ENCODE measurements at places on chromosomes 13 and 19. TPM values are rescaled to one million over a fixed set of nuclear protein-coding genes. Genes with fewer than 3 reads are reported as not detected.

DNA sequence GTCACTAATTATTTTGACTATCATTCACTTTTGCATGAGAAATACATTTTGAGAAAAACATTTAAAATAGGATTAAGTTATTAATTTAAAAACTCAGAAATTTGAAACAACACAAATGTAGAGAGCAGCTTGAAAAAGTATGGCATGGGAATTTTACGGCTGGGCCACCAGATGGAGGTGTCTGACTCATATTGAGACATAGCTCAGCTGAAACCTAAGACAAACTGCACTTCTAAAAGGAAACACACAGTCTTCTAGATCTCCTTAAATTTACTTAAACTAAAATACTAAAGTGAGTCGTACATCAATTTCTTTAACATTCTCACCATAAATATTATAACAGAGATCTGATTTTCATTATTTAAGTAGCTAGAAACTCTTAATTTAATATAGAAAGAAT is 41.9 kb upstream of the POSTN start:
- no peak for DNase-seq
- no peaks in the 10 kb centered on the region for H3K27me3 ChIP-seq
- no peak overlapping the region for H3K27ac ChIP-seq
- H3K4me3 ChIP-seq = no peak overlapping the region

- H3K27me3 ChIP-seq = peaks cover 4% of the 10 kb centered on the region
- H3K4me1 ChIP-seq = no peaks in the 10 kb centered on the region
- H3K36me3 ChIP-seq = no peaks in the 10 kb centered on the region
Measured at GRCh38 chr13:71858647-71859046, 8.4 kb downstream of the DACH1 start.

CRLF1 gene
- not detected for total RNA-seq

EDDM13 gene
- total RNA-seq = not detected

TSHZ3 gene
- total RNA-seq = 2.5 TPM

- peak within 1 kb of the TSS; percentile 82 for H3K4me3 ChIP-seq
- H3K4me1 ChIP-seq = peaks cover 73% of the 10 kb centered on the region
- no peaks in the 10 kb centered on the region for H3K27me3 ChIP-seq
- DNase-seq = peak; percentile 53
- peaks cover 10% of the 10 kb centered on the region for H3K36me3 ChIP-seq
Measured at GRCh38 chr19:58558066-58558622, at the start of gene UBE2M. Gene UBE2M (minus strand): TSS chr19:58558611. CDS start chr19:58558381, 230 bp downstream.

ZNF583 gene
- total RNA-seq = 2.2 TPM

RAB3A gene
- total RNA-seq = 5.1 TPM

- no peaks in the 10 kb centered on the region for H3K36me3 ChIP-seq
- H3K27ac ChIP-seq = no peak overlapping the region
- peaks cover 13% of the 10 kb centered on the region for H3K27me3 ChIP-seq
- H3K4me3 ChIP-seq = no peak overlapping the region
- H3K4me1 ChIP-seq = peaks cover 22% of the 10 kb centered on the region
Measured at GRCh38 chr19:30222428-30222873, 149.7 kb upstream of the ZNF536 start.

DNA sequence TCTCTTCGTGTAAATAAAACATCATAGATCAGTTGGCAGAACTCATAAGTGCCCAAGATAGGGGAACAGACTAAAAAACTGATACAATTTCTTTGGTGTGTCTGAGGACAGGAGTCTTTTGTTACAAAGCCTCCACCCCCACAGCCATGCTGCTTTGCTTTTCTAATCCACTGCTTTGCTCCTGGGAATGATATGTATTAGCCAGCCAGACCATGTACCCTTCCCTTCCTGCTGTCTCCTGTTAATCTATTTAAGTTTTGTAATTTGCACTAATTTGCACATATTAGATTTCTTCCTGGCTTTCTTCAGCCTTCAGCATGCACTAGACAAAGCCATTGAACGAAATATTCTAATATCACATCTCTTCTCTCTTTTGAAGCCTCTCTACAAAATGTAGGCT is 130.5 kb downstream of the MAB21L1 start:
- no peaks in the 10 kb centered on the region for H3K36me3 ChIP-seq
- no peak overlapping the region for H3K27ac ChIP-seq
- no peaks in the 10 kb centered on the region for H3K4me1 ChIP-seq
- no peak for DNase-seq
- no peaks in the 10 kb centered on the region for H3K27me3 ChIP-seq

ZNF491 gene
- total RNA-seq = 0.62 TPM

DNA sequence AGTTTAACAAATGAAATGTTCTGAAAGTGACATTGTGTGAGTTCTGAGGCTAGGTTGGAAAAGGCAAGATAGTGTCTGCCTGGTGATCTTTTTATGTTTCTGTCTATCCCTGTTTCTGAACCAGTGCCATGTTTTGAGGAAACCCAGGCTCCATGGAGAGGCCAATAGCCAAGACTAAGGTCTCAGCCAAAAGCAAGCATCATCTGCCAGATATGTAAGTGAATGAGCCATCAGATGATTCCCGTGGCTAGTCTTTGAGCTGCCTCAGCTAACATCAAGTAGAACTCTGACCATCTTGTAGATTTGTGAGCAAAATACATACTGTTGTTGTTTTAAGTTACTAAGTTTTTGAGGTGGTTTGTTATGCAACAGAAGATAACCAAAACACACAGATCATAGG is 19.6 kb upstream of the CCNA1 start:
- no peak overlapping the region for H3K27ac ChIP-seq
- peaks cover 3% of the 10 kb centered on the region for H3K27me3 ChIP-seq
- H3K4me1 ChIP-seq = no peaks in the 10 kb centered on the region
- DNase-seq = no peak

EID2 gene
- 13.1 TPM for total RNA-seq

GRCh38 chr19:12983542-12984142 is 11.6 kb upstream of the NFIX start:
- H3K4me1 ChIP-seq = peaks cover 12% of the 10 kb centered on the region
- no peak overlapping the region for H3K27ac ChIP-seq
- no peak overlapping the region for H3K4me3 ChIP-seq
- peaks cover 1% of the 10 kb centered on the region for H3K27me3 ChIP-seq

ADGRE2 gene
- 2.1 TPM for total RNA-seq

CLEC4G gene
- total RNA-seq = not detected

- no peaks in the 10 kb centered on the region for H3K27me3 ChIP-seq
- no peak overlapping the region for H3K27ac ChIP-seq
- no peak for DNase-seq
- H3K4me3 ChIP-seq = no peak overlapping the region
- H3K4me1 ChIP-seq = no peaks in the 10 kb centered on the region
Measured at GRCh38 chr13:110388108-110388943, 81.2 kb downstream of the COL4A2 start.

PLPP2 gene
- total RNA-seq = 0.12 TPM

IRS2 gene
- 86.7 TPM for total RNA-seq

DNA sequence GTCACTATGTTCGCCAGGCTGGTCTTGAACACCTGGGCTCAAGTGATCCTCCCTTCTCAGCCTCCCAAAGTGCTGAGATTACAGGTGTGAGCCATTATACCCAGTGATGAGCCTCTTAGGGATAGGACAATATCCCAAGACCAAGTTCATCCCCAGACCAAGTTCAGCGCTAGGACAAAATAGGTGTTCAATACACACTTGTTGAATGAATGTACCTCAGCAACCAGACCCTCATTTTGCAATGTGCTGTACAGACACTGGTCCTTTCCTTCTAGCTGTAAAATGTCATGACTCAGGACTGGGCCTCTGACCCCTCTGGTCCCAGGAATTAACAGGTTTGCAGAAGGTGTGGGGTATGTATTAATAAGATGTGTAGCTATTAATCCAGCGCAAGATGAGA is 246.0 kb downstream of the TSHZ3 start:
- no peaks in the 10 kb centered on the region for H3K27me3 ChIP-seq
- H3K27ac ChIP-seq = no peak overlapping the region
- no peak overlapping the region for H3K4me3 ChIP-seq
- H3K4me1 ChIP-seq = no peaks in the 10 kb centered on the region

DNA sequence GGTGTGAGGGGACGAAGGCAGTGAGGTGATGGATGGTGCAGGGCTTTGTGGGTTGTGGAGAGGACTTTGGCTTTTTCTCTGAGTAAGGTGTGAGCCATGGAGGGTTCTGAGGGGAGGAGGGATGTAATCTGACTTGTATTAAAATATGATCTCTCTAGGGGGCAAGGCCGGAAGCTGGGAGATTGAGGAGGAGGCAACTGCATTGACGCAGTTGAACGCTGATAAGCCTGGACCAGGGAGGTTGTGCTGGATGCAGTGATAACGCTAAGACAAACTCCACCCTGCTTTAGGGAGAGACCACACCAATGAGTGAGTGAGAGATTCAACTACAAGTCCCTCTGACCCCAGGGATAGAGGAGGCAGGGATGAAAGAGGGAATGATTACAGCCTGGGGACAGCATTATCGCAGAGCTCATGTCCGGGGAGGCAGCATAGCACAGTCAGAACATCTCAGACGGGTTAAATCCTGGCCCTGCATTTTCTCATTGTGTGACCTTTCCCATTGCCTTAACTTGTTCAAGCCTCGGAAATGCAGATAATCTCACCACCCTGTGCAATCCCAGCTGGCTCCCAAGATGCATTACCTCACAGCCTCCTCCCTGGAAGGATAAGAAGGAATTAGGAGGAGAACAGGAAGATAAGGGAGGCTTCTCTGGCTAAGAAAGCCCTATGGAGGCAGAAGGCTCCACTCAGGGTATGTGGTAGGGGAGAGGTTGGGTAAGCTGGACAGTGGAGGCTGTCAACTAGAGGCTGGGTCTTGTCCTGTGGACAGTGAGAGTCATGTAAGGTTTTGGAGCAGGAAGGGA is 124.2 kb downstream of the CACNA1A start:
- H3K36me3 ChIP-seq = no peaks in the 10 kb centered on the region
- H3K27ac ChIP-seq = no peak overlapping the region
- no peak overlapping the region for H3K4me3 ChIP-seq
- no peak for DNase-seq
- no peaks in the 10 kb centered on the region for H3K4me1 ChIP-seq
- H3K27me3 ChIP-seq = no peaks in the 10 kb centered on the region

GRCh38 chr19:7917267-7918061 is 2.7 kb upstream of the SNAPC2 start:
- peaks cover 51% of the 10 kb centered on the region for H3K4me1 ChIP-seq

GRCh38 chr19:42985588-42985987 is 40.7 kb downstream of the PSG11 start:
- no peak overlapping the region for H3K27ac ChIP-seq
- DNase-seq = no peak
- H3K4me1 ChIP-seq = no peaks in the 10 kb centered on the region
- no peak overlapping the region for H3K4me3 ChIP-seq

GRCh38 chr19:45632468-45633196 is 6.6 kb downstream of the EML2 start:
- H3K27me3 ChIP-seq = no peaks in the 10 kb centered on the region
- H3K4me3 ChIP-seq = no peak overlapping the region
- H3K4me1 ChIP-seq = no peaks in the 10 kb centered on the region

GRCh38 chr19:11142528-11143171 is 12.9 kb downstream of the SPC24 start:
- no peaks in the 10 kb centered on the region for H3K27me3 ChIP-seq
- peaks cover 15% of the 10 kb centered on the region for H3K4me1 ChIP-seq
- no peak overlapping the region for H3K27ac ChIP-seq
- H3K4me3 ChIP-seq = no peak overlapping the region

DNA sequence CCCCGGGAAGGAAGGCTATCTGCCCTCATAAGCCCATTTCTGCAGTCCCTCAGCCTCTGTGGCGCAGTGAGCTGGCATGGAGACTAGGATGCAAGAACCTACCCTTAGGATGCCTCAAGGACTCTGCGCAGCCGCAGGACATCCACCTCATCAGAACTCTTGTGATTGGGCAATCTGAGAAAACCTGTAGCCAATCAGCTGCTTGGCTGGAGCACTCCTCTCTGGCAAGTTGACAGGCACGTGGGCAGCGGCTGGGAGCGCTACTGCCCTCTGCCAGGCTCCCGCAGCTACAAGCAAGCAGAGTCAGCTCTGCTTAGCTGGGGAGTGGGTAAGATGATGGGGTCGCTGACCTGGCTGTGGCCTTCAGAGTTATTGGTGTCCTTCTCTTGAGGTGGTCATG is 1.5 kb upstream of the ECSIT start:
- peaks cover 10% of the 10 kb centered on the region for H3K4me1 ChIP-seq
- peak; percentile 66 for DNase-seq
- no peaks in the 10 kb centered on the region for H3K27me3 ChIP-seq

SNRPD2 gene
- total RNA-seq = 271 TPM

RBM26 gene
- total RNA-seq = 86.4 TPM

DNA sequence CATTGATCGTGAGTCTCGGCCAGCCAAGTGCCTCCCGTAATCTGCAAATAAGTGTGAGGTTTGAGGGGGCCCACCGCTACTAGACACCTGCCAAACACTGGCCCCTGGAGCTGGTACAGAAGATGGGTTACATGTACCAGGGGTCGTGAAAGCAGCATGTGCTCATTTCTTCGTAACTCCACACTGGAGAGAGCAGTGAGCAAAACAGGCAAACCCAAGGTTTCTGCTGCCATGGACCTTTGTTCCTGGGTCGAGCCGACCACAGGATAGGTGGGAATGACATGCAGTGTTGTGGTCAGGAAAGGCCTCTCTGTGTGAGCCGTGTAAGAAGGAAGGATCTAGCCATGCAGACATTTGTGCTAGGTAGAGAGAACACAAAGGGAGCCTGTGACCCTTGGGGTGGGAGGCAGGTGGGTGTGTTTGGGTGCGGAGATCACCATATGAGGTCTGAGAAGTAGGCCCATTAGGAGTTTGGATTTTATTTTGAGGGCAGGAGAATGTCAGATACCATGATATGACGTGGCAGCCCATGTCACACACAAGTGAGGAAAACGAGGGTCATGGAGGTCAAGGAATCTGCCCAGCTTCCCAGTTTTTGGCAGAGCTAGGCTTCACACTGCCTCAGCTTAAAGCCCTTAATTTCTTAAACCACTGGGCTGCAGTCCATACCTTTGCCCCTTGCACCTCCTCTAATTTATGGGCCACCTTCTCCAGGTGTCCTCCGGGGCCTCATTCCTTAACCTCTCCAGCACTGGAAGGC is 919 bp downstream of the GTF3A start:
- peak overlapping the region; percentile 96 for H3K4me3 ChIP-seq
- no peaks in the 10 kb centered on the region for H3K27me3 ChIP-seq
- H3K36me3 ChIP-seq = peaks cover 28% of the 10 kb centered on the region
- H3K4me1 ChIP-seq = peaks cover 58% of the 10 kb centered on the region
- H3K27ac ChIP-seq = peak overlapping the region; percentile 93
- peak; percentile 22 for DNase-seq

- no peak overlapping the region for H3K4me3 ChIP-seq
- H3K27ac ChIP-seq = no peak overlapping the region
- peaks cover 5% of the 10 kb centered on the region for H3K36me3 ChIP-seq
- no peak for DNase-seq
Measured at GRCh38 chr19:37929355-37929923, 22.4 kb downstream of the SIPA1L3 start.

KLK5 gene
- total RNA-seq = not detected

CLDND2 gene
- not detected for total RNA-seq

Data from CD4-positive, CD25-positive, alpha-beta regulatory T cell (primary cell).